ENCODE measurements at places on chromosomes 13 and 19.

DNA sequence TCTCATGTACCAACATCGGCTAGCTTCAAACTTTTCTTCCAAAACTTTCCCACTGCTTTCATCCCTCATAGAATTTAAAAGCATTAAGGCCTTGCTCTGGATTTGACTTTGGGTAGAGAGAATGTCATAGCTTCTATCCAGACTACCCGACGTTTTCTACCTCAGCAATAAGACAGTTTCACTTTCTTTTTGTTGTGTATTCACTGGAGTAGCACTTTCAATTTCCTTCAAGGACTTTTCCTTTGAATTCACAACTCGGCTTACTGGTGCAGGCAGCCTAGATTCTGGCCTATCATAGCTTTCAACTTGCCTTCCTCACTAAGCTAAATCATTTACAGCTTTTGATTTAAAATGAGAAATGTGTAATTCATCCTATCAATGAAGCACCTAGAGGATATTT is 420.4 kb upstream of the GPC6 start:
- no peak for DNase-seq

DNA sequence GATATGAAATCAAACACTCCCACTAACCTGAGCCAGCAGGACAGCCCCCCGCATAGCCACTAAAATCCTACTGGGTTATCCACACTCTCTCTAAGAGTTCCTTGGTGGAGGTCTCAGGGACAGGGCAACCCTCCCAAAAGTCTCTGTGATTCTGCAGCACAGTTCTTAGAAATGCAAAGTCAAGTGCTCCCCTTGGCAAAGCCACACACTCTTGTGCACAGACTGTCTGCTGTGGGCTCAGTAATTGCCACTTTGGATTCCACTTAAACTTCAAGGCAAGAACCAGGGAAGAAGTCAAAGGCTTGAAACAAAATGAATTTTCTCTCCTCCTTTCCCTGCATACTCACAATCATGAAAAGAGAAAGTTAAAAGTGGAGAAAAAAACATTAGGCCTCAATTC is 61.5 kb downstream of the DOCK9 start:
- DNase-seq: no peak

GRCh38 chr13:27967736-27968315 is 1.3 kb downstream of the CDX2 start:
- DNase-seq: no peak

DNA sequence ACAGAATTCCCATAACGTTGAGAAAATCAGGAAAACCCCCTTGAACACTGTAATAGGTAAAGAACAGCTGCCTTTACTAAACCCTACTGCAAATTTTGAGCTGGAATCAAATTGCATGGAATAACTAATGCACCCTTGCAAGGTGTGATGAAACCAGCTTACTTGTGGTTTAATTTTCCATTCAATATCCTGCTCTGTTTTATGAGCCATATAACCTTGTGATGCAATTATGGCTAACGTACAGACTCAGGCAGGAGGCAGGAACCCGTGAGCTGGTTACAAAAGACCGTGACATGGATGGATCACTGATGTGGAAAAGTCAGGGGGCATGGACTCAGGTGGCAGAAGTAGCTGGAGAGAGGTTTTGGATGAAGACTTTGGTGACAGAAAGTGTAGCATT is 438.6 kb downstream of the COG6 start:
- DNase-seq: no peak

DNA sequence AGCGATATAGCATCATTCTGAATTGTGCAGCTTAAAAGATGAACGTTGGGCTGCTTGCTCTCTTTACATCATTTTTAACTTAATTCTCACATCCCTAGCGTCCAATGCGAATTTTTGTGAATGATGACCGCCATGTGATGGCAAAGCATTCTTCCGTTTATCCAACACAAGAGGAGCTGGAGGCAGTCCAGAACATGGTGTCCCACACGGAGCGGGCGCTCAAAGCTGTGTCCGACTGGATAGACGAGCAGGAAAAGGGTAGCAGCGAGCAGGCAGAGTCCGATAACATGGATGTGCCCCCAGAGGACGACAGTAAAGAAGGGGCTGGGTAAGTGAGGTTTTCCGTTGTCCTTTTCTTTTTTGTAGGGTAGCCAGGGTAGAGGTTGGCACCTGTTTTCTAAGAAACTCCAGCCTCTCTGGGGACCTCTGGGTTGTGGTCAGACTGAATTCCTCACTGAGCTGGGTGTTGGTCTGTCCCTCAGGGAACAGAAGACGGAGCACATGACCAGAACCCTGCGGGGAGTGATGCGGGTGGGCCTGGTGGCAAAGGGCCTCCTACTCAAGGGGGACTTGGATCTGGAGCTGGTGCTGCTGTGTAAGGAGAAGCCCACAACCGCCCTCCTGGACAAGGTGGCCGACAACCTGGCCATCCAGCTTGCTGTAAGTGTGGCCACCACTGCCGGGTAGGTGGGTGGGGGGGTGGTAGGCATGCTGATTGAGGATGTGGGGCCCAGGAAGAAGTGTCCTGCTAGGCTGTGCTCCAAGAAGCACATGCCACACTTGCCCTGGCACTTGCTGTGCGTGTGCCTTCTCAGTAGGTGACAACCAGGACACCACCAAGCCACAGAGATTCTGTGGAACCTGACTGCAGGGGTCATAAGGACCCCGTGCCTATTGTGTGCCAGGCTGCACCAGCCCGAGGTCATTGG is 17.0 kb downstream of the ILF3 start:
- no peak for DNase-seq

GRCh38 chr19:35959040-35959967 is 23.1 kb downstream of the LRFN3 start:
- DNase-seq: peak; percentile 26

DNA sequence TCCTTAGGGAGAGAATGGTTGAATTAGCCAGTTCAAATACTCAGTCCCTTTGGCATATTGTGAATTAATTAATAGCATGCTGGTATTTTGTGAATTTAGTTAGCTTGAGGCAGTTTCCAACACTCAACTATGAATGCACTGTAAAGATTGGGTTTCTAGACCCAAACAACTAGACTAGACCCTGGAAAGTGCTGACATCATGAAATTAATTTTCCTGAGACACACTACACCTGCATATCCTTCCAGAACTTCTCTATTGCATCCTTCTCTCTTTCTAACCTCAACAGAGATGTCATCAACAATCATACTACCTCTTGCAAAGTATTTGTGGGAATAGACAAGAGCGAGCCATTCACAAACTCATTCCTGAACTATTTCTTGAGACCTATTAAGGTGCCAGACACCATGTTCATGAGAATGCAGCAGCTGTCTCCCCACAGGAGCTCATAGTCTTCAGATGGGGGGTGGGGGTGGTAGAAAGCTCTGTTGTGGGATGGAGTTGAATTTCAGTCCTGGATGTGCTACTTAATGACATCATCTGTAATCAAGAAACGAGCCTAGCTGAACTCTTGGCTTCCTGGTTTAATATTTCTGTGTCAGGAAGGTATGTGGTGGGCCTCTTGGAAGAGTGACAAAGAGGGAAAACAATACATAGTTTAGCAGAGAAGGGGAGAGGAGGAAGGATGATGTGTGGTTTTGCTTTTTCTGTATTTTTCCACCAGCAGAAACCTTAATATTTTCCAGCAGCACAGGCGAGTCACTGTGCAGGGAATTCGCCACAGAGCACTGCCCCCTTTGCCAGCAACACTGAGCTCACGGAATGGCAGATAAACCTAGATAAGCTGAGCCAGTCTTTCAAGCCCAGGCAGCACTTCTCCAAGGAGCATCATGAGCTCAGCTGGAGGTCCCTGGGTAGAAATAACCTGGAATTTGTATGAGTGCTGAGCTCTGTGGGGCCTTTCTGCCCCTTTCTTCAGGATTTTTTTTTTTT is 53.1 kb upstream of the CYSLTR2 start:
- DNase-seq: no peak

- DNase-seq: no peak
These were observed 34.0 kb downstream of the CEBPA start for GRCh38 chr19:33268162-33268991.

GRCh38 chr13:75579529-75579928 is 29.9 kb downstream of the UCHL3 start:
- DNase-seq: no peak

GRCh38 chr13:43030548-43030947 is 7.2 kb downstream of the DNAJC15 start:
- no peak for DNase-seq

DNA sequence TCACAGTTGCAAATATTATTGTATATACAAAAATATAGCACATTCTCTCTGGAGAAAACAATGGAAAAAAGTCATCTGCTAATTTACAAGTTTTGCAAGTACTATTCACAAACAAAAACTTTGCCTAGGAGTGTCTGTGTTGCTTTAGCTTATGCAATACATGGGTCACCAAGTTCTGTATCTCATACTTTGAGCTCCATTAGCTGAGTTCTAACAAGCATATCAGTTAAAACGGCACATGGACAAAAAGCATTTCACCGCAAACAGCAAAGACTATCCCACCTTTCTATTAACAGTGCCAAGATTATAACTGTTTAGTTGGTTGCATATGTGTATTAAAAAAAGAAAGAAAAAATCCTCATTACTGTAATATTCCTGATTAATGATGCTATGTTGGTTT is 4.6 kb downstream of the SPRY2 start:
- DNase-seq: no peak

DNA sequence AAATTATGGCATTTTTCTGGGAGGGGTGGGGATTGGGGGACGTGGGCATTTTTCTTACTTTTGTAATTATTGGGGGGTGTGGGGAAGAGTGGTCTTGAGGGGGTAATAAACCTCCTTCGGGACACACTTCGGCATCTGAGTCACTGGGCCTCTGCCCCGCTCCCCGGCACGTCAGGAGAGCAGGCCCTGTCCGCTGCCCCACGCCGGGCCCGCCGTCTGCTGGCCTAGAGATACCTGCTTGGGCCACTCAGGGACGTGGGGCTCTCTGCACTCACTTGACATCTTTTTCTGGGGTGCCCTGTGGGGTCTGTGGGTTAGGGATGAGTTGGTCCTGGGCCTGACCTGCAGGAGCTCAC is 3.5 kb upstream of the FTL start:
- no peak for DNase-seq

- no peak for DNase-seq
These were observed 605.8 kb downstream of the UQCRFS1 start for GRCh38 chr19:28607066-28607583.

GRCh38 chr19:41870401-41870873 is 6.6 kb upstream of the CD79A start:
- DNase-seq: no peak

GRCh38 chr13:80547885-80548825 is 207.2 kb upstream of the SPRY2 start:
- DNase-seq: no peak

DNA sequence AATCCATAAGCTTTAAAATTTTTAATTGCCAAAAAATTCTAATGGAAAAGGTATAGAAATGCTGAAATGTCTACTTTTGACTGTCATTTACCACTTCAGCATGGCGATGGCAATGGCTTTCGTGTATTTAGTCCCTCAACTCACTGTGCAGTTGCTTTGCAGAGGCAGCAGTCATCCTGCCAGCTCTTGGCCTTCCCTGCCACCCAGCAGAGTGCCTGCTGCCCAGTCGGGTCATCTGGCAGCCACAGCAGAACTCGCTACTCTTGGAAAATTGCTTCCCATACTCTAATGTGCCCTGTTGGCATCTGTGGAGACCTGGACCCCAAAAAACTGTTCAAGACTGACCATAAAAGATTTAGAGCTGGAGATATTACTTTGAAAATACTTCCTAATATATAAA is 383.2 kb downstream of the UQCRFS1 start:
- DNase-seq: no peak

DNA sequence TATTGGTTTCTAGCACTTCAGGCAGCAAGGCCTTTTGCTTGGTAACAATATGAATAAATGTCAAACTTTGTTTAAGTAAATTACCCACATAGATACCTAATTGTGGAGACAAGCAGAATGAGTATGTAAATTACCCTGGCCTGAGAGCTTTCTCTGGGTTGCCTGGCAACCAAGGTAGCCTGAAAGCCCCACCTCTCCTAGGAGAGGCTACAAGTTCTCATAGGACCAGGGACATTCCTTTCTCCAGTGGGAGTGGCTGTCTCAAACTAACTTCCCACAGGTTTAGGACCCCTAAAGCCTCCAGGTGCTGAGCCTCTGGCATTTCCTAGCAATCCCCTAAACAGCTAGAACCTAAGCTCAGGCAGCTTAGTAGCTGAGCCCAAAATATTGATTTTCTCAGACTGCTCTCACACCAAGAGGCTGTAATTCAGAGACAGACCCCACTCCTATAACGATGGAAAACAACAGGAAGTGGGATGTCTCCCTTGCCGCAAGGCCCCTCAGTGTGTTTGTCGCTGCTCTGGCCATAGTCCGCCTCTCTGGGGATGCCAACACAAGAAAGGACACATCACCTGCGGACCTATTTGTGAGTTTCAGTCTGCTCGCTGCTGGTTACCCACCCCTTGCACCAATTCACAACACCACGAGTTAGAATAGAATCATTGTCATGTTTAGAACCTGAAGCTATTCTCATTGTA is 207.3 kb downstream of the DLEU7 start:
- DNase-seq: no peak

DNA sequence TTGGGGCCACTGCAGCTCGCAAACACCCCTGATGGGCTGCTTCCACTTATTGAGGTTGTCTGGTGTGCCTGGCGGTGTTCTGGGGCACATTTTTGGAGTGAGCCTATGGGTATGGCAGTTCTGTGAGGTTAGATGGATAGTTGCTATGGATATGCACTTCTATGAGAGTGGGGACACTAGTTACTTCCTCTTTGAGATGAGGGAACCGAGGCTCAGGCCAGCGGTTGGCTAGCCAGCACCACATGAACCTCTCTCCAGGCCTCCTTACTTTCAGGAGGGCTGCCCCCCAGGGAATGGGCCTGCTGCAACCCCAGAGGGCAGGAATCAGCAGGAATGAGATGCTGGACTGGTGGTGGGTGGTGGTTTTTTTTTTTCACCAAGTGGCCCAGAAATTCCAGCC is 13.5 kb upstream of the PRR19 start:
- DNase-seq: no peak

- DNase-seq: no peak
These were observed 133.2 kb upstream of the MCF2L start for GRCh38 chr13:112835796-112836195.

GRCh38 chr19:30359936-30360335 is 12.2 kb upstream of the ZNF536 start:
- no peak for DNase-seq

GRCh38 chr19:34487651-34488051 is 6.1 kb downstream of the WTIP start:
- no peak for DNase-seq

Data from stimulated activated CD4-positive, alpha-beta T cell treated with anti-CD3 and anti-CD28 coated beads, TNF-alpha, amount 100 ng/mL, for 48 hours (primary cell).